NCI-H2081 treated with DMSO at 0.1 percent for 48 hours (cell line): ENCODE measurements at places on chromosomes 1 and 21.

DNA sequence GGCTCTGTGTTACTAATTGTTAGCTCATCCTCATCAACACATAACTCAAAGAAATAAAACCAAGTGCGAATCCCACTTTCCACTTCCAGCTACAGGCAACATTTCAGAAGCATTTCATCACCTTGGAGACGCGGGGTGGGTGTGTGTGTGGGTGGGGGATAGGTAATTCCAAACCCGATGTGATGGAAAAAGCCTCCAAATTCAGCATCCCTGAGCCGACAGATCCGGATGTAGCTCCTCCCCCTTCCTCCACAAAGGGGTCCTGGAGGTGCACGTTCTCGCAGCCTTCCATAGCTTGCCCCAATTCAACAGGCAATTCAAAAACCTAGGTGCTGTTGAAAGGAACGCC lies 486 bp downstream of the HSPA13 start:
- DNase-seq = no peak

- DNase-seq = no peak
These were observed 41.0 kb upstream of the MUTYH start for GRCh38 chr1:45381243-45381642.

GRCh38 chr1:202568826-202569225 lies 141.4 kb downstream of the SYT2 start:
- DNase-seq = no peak

DNA sequence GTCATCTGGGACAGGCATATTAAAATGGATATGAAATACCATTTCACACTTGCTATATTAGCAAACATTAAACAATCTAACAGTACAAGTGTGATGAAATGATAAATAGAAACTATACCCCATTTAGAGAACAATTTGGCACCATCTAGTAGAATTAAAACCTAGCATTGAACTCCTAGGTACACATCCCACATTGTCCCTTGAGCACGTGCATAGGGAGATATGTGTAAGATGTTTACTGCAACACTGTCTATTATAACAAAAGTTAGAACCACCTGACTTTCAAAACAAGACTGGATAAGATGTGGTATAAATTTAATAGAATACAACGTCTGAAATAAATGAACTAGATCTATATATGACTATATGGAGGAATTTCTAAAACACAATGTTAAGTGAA lies 3.8 kb downstream of the SLC22A15 start:
- DNase-seq = no peak

GRCh38 chr1:72936151-72936740 lies 653.9 kb upstream of the NEGR1 start:
- no peak for DNase-seq
